ENCODE measurements at places on chromosomes 7 and 10.
A peak's percentile ranks its signal among the peaks of the same experiment; 100 is the strongest.

GRCh38 chr10:30098629-30099028 is 39.2 kb upstream of the JCAD start:
- DNase-seq: no peak

GRCh38 chr7:123120286-123120685 is 79.5 kb downstream of the SLC13A1 start:
- DNase-seq: no peak

DNA sequence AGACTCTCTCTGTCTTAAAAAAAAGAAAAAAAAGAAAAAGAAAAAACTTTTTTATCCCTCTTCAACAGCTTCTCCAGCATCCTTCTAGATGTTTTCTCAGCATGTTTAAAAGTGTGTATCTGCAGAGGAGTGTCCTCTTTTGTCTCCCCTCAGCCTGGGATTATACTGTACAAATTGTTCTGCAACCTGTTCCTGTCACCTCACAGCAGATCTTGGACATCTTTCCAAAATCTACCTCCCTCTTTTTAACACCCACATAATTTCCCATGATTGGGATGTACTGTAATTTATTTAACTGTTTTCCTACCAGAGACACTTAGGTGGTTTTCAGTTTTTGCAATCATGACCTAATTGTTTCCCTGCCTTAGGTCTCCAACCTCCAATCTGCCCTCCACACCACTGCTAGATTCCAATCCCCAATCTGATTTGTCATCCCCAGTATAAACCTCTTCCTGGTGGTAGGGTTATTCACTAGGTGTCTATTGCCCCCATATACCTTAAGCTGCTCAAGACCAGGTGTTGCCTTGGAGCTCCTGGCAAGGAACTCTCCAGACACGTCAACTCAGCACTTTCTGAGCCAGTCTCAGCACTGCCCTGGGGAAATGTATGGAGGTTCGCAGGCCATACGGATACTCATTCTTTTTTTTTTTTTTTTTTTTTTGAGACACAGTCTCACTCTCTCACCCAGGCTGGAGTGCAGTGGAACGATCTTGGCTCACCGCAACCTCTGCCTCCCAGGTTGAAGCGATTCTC is 17.6 kb upstream of the DDIT4 start:
- DNase-seq: no peak

DNA sequence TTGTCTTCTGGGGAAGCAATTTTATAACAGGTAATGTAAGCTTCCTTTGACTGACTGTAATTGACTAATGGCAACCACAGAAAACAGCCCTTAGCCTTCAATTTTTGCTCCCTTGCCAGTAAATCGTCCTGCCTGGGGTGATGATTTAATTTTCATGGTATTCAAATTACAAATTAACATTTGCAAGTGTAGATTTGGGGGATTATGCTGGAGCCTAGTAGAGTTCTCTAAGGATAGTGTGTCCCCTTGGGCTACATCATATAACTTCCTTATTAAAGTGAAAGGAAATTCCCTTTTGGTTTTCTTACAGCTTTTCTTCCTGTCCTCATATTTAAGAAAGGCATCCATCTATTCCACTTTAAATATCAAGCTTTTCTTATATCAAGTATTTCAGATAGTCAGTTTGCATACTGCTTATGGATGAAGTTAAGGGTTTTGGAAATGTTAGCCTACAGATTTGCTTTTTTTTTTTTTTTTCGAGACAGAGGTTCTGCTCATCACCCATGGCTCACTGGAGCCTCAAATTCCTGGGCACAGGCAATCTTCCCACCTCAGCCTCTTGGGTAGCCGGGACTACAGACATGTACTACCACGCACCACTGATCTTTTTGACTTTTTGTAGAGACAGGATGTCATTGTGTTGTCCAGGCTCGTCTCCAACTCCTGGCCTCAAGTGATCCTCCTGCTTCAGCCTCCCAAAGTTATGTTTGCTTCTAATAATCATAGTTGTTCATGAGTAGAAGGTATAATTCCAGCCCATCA is 35.9 kb upstream of the HDAC9 start:
- DNase-seq: no peak

DNA sequence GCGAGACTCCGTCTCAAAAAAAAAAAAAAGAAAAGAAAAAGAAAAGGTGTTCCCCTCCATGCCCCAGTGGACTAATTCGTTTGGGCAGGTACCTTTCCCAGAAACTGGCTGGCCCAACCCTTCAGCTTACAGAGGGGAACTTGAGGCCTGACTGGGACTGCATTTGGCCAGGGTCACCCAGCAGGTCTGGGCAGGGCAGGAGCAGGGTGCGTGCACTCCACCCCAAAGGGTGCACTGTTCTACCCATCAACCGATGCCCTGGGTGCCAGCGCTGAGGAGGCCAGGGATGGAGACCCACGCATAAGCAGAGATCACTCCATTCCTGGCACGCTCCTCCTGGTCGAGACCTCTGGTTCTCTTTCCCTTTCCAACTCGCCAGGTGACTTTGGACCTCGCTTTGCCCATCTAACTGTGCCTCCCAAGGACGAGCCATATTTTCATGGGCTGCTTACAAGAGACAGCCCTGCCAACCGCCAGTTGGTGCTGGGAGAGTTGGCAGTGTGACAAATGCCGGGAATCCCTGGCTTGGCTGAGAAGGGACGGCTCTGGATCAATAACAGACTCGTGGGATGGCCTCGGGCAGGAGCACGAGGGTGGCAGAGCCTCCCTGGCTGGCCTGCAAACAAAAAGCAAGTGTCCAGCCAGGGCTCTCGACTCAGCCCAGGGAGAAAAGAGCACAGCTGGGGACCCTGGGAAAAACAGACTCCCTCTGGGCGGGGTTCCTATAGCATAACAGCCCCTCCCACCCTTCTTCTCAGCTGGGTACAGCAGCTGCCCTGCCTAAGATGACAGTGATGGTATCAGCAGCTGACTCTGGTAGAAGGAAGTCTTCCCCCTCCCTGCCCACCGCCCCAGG is 7.9 kb downstream of the HSPB1 start:
- no peak for DNase-seq

GRCh38 chr10:5622186-5622960 is 44.0 kb downstream of the ASB13 start:
- DNase-seq: no peak

- no peak for DNase-seq
Measured at GRCh38 chr10:123391275-123392028, 237.2 kb downstream of the BUB3 start.

DNA sequence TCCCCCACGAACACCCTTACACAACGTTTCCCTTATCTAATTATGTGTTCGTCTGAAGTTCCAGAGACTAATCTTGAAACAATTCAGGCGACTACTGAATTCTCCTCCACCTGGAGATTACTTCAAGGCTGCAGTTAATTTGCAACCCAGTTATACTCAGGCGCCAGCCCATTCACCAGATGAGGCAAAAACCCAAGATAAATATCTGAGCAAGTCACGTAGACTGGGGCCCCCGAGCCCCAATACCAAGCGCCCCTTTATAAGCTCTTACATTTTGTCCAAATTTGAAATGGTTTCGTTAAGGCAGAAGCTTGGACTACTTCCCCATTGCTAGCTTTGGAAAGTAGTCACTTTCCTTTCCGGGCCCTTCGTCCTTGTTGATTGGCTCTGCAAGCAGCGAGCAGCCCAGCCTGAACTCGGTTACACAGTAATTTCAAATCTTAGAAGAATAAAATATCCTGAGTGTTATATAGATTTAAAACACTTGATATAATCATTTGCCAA is 1.2 kb downstream of the TPK1 start:
- DNase-seq: peak; percentile 44

- no peak for DNase-seq
Measured at GRCh38 chr7:41277561-41277960, 425.3 kb downstream of the INHBA start.
